Pulmonary artery endothelial cell (primary cell): ENCODE measurements at places on chromosomes 4 and X. TPM values are rescaled to one million over a fixed set of nuclear protein-coding genes. Genes with fewer than 3 reads are reported as not detected.

Gene TMEM255A
- not detected in 2 replicates for total RNA-seq

Gene ADGRL3
- not detected in 2 replicates for total RNA-seq

Gene ASB9
- 9.2 and 21.0 TPM in 2 replicates for total RNA-seq

Gene BEX5
- 2.4 and 3.5 TPM in 2 replicates for total RNA-seq

Gene GSX2
- not detected in 2 replicates for total RNA-seq

Gene ANOS1
- 0.39 and 1.2 TPM in 2 replicates for total RNA-seq

Gene OTUD5
- total RNA-seq = 26.7 and 30.5 TPM in 2 replicates

Gene GNPDA2
- 21.4 and 29.7 TPM in 2 replicates for total RNA-seq

Gene ARHGAP24
- 122 and 127 TPM in 2 replicates for total RNA-seq

Gene SEPTIN6
- 16.1 and 34.0 TPM in 2 replicates for total RNA-seq

Gene SHROOM2
- 5.1 and 6.9 TPM in 2 replicates for total RNA-seq

Gene CSAG1
- total RNA-seq = not detected in 2 replicates

Gene GAGE12E
- total RNA-seq = not detected in 2 replicates

Gene ZNF595
- total RNA-seq = 8.8 and 9.2 TPM in 2 replicates

Gene TMEM150C
- total RNA-seq = 4.4 and 6.9 TPM in 2 replicates

Gene PARM1
- total RNA-seq = 0.04 and 0.07 TPM in 2 replicates

Gene ERVMER34-1
- total RNA-seq = under 0.01 TPM in 1 of 2 replicates, not detected in the other

Gene ARSJ
- 77.4 and 93.5 TPM in 2 replicates for total RNA-seq

Gene NXF2B
- total RNA-seq = not detected in 2 replicates

Gene SPACA5
- total RNA-seq = not detected in 2 replicates

Gene ADRA2C
- 0.26 TPM in 1 of 2 replicates, not detected in the other for total RNA-seq

Gene NDST4
- total RNA-seq = not detected in 2 replicates

Gene NSG1
- 13.7 and 33.4 TPM in 2 replicates for total RNA-seq

Gene PCYT1B
- total RNA-seq = under 0.01 and 0.11 TPM in 2 replicates

Gene NAA11
- not detected in 2 replicates for total RNA-seq
